Astrocyte of the spinal cord (primary cell): ENCODE measurements at places on chromosomes 12 and 14.
A peak's percentile ranks its signal among the peaks of the same experiment; 100 is the strongest.

DNA sequence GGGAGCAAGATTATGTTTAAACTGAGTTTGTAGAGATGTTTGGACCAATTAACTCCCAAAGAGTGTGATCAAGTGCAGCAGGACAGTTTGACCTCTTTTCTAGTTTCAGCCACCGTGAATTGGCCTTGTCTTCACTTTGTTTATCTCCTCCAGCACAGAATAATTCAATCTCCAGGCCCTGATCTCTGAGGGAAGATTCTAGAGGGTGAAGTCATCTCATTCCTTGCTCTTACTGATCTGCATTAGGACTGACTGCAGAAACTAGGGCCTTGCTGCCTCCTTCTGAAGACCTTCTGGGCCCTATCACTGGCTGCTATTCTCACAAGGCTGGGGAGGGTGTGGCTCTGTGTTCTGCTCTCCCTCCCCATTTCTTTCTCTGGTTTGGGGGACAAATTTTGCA lies 29.4 kb downstream of the C12orf75 start:
- no peak for DNase-seq

DNA sequence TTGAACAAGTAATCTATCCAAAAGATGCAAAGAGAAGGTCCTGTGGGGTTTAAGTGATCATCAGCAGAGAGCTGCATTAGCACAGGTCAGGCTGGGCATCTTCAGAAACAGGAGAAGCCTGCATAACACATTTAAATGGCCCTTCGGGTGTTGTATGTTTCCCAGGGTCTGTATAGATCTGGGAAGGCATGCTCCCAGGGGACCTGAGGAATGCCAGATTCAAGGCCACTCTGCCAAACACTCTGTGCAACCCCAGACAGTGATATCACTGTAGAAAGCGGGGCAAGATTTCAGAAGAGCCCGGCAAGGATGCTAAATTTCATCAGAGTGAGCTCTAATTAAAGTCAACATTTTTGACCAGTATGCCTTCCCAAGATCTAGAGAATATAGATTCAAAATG lies 92.9 kb downstream of the ARMH4 start:
- DNase-seq = no peak

- DNase-seq = no peak
These were observed 2.3 kb upstream of the SMOC1 start for GRCh38 chr14:69876848-69877306.

- DNase-seq = peak; percentile 59
These were observed 227.7 kb upstream of the NPAS3 start for GRCh38 chr14:32710731-32711680.

DNA sequence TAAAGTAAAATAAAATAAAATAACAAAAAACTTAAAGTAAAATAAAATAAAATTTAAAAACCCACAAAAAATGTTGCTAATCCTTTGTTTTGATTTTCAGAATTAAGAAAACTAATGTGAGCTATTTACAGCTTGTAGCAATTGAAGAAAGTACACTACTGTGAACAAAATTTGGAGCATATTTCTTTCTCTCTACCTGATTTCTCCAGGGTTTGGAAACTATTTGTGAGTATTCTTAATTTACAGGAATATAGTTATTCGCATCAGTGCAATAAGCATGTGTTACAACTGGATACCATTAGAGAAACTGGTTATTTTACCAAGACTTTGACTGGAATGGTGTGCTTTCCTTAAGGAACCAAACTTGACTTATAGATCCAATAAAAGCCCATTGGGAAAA lies 86.1 kb upstream of the CNOT2 start:
- DNase-seq = peak; percentile 4

- DNase-seq = no peak
These were observed 13.9 kb upstream of the PITPNM2 start for GRCh38 chr12:123164710-123165261.
